ENCODE measurements at places on chromosomes 6 and 20. TPM values are rescaled to one million over a fixed set of nuclear protein-coding genes. Genes with fewer than 3 reads are reported as not detected.

GRCh38 chr20:19588241-19588640 lies 169.8 kb upstream of the RIN2 start:
- H3K36me3 ChIP-seq = no peaks in the 10 kb centered on the region
- H3K4me1 ChIP-seq = no peaks in the 10 kb centered on the region
- H3K27me3 ChIP-seq = 0 out of 2 replicates have a peak, but pooled peaks cover 3% of the 10 kb centered on the region
- no peak for DNase-seq

GRCh38 chr20:33862709-33863403 lies 51.7 kb downstream of the CHMP4B start:
- peak; percentile 74 for DNase-seq
- no peaks in the 10 kb centered on the region for H3K4me1 ChIP-seq
- no peaks in the 10 kb centered on the region for H3K27me3 ChIP-seq
- H3K4me3 ChIP-seq = peak overlapping the region; percentile 51
- H3K36me3 ChIP-seq = no peaks in the 10 kb centered on the region

- H3K4me3 ChIP-seq = no peak overlapping the region
- H3K36me3 ChIP-seq = no peaks in the 10 kb centered on the region
- no peak for DNase-seq
- H3K27ac ChIP-seq = no peak overlapping the region
- no peaks in the 10 kb centered on the region for H3K4me1 ChIP-seq
- no peaks in the 10 kb centered on the region for H3K27me3 ChIP-seq
Measured at GRCh38 chr6:93746892-93747291, 327.5 kb upstream of the EPHA7 start.

DNA sequence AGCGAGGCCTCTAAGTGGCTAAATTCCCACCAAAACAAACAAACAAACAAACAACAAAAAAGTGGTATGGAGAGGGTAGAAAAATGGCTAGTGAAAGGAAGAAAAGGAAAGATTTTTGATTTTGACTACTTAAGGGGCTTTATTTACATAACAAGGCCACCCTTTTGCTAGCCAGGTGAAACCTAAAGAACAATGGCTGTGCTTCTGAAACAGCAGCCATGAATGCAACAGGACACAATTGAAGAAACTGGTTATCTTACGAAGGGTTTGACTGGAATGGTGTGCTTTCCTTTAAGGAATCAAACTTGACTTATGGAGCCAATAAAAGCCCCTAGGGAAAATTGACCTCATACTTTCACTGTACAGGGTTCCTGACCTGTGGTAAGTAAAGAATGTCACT lies 68.9 kb downstream of the ERMARD start:
- H3K4me3 ChIP-seq = no peak overlapping the region
- no peaks in the 10 kb centered on the region for H3K4me1 ChIP-seq
- DNase-seq = no peak
- H3K36me3 ChIP-seq = no peaks in the 10 kb centered on the region
- H3K27me3 ChIP-seq = peaks cover 5% of the 10 kb centered on the region

DNA sequence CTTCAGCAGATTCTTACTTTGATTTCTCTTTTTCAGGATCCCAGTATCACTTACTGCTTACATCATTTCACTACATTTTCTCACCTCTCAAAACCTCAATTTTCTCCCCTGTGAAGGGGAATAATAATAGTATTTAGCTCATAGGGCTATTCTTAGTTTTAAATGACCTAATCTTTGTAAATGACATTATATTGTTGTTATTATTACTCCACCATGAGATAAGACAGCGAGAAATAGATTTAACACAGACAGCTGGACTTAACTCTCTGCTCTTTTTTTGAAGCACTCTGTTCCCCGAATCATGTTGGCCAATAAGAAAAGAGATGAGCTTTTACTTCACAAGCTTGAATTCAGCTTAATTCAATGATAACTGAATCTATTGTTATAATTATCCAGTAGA lies 108.5 kb upstream of the QKI start:
- H3K4me1 ChIP-seq = no peaks in the 10 kb centered on the region
- no peaks in the 10 kb centered on the region for H3K27me3 ChIP-seq
- no peak overlapping the region for H3K27ac ChIP-seq
- no peak overlapping the region for H3K4me3 ChIP-seq

DNA sequence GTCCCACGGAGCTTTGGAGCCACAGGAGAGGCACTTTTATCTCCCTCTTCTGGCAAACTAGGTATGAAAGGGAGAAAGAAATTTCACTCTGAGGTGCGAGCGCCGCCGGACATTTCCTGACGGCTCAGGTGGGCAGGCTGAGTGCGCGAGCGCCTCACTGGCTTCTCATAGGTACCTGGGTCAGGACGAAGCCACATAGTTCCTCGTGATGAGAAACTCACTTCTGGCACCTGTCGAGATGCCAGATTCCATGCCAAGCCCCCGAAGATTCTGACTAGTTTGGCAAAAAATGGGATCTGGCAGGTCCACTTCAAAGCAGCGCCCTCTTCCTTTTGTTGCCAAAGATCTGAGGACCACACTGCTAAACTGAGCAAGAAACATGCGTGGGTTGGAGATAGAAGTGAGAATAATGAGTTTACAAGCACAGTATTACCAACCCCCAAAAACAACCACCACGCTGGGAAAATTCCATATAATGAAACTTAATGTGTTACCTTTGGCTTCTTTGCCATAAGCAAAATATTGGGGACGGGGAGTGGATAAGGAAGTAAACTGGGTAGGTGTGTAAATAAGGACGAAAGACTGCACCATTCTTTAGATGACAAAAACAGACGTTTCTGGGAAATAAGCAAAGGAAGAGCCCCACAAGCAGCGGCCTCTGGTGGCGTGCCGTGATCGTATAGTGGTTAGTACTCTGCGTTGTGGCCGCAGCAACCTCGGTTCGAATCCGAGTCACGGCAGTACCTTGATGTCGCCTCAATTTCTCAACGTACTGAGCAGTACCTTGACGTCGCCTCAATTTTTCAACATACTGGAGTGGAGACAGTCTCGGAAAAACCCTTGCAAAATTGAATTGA lies 89.8 kb upstream of the PRSS16 start:
- H3K4me3 ChIP-seq = peak overlapping the region; percentile 74
- peak; percentile 81 for DNase-seq
- no peaks in the 10 kb centered on the region for H3K36me3 ChIP-seq
- 0 out of 2 replicates have a peak, but pooled peaks cover 2% of the 10 kb centered on the region for H3K4me1 ChIP-seq

GRCh38 chr6:142167071-142167470 lies 20.0 kb downstream of the VTA1 start:
- no peaks in the 10 kb centered on the region for H3K27me3 ChIP-seq
- H3K4me1 ChIP-seq = no peaks in the 10 kb centered on the region
- no peak overlapping the region for H3K27ac ChIP-seq

DNA sequence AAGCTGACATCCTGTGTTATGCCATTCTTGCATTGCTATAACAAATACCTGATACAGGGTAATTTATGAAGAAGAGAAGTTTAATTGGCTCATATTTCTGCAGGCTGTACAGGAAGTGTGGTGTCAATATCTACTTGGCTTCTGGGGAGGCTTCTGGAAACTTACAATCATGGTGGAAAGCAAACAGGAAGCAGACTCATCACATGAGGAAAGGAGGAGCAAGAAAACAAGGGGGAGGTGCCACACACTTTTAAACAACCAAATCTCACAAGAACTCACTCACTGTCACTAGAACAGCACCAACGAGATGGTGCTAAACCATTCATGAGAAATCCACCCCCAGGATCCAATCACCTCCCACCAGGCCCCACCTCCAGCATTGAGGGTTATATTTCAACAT lies 143.1 kb upstream of the GGTLC1 start:
- no peaks in the 10 kb centered on the region for H3K36me3 ChIP-seq
- no peak overlapping the region for H3K27ac ChIP-seq
- H3K27me3 ChIP-seq = no peaks in the 10 kb centered on the region
- no peak for DNase-seq

DNA sequence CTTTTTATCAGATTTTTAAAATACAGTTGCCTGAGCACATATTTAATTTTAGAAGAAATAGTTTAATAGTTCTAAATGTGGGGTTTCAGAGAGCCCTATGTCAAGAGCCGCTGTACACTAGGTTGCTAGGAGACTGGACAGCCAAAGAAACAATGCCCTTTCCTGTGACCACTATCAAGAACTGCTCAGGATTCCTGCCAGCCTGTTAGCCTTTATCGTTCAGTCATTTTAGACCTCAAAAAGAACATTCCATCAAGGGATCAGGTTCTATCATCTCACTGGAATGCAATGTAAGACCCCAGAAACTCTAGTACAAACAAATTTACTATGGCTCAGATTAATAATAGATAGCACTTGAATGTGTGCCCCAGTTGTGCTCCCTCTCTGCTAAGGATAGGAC lies 181.2 kb upstream of the CCN2 start:
- H3K36me3 ChIP-seq = no peaks in the 10 kb centered on the region
- peak; percentile 53 for DNase-seq
- H3K27ac ChIP-seq = peak overlapping the region; percentile 99
- no peaks in the 10 kb centered on the region for H3K27me3 ChIP-seq

- no peaks in the 10 kb centered on the region for H3K27me3 ChIP-seq
- peak overlapping the region; percentile 37 for H3K4me3 ChIP-seq
- H3K4me1 ChIP-seq = peaks cover 70% of the 10 kb centered on the region
- peak; percentile 83 for DNase-seq
- 0 out of 2 replicates have a peak, but pooled peaks cover 3% of the 10 kb centered on the region for H3K36me3 ChIP-seq
Measured at GRCh38 chr6:117498159-117498558, 15.7 kb downstream of the DCBLD1 start.

- peaks cover 16% of the 10 kb centered on the region for H3K4me1 ChIP-seq
- no peak overlapping the region for H3K4me3 ChIP-seq
Measured at GRCh38 chr6:109308018-109308492, 74.2 kb downstream of the CD164 start.

DNA sequence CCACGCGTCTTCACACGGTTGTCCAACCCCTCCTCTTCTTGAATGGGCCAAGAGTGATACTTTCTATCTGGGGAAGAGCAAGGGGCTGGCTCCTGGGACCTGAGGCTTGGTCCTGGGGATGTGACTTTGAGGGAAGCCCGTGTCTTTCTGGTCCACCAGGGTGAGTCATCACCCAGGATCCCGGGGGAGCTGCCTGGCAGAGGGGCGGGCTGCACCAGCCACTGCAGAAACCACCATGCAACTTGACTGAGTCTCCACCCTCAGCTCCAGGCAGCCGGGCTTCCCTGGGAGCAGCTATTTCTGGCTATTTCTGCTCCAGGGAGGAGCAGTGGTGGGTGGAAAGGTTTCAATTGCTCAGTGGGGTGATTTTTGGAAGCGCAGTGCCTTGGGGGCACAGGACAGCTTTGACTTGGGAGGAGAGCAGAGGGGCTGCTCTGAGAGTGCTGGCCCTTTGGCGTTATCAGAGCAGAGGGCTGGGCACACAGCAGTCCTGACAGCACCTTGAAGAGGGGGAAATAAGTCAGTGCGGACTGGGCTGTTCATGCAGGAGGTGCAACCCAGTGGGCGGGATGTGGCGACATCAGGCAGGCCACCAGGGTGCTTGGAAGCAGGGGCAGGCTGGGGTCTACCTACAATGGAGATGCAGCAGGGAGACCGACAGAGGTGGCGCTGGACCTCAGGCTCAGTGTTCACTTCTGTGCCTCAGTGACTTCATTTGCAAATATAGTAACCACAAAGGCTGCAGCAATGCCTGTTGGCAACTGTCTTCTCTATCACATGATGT lies 45.1 kb upstream of the FAM83D start:
- peaks cover 34% of the 10 kb centered on the region for H3K27me3 ChIP-seq
- no peaks in the 10 kb centered on the region for H3K4me1 ChIP-seq
- H3K4me3 ChIP-seq = no peak overlapping the region
- no peaks in the 10 kb centered on the region for H3K36me3 ChIP-seq
- DNase-seq = no peak
- no peak overlapping the region for H3K27ac ChIP-seq

DNA sequence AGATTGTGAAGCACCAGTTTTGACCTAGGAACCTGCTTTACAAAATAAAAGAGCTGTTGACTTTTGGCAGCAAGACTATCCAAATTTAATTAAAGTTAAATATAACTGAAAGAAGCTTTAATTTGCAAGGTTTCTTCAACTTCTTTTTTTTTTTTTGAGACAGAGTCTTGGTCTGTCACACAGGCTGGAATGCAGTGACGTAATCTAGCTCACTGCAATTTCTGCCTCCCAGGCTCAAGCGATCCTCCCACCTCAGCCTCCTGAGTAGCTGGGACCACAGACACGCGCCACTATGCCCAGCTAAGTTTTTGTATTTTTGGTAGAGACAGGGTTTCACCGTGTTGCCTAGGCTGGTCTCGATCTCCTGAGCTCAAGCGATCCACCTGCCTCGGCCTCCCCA lies 13.7 kb upstream of the CSE1L start:
- H3K27ac ChIP-seq = no peak overlapping the region
- H3K4me1 ChIP-seq = peaks cover 9% of the 10 kb centered on the region
- no peak overlapping the region for H3K4me3 ChIP-seq
- peaks cover 27% of the 10 kb centered on the region for H3K36me3 ChIP-seq

DNA sequence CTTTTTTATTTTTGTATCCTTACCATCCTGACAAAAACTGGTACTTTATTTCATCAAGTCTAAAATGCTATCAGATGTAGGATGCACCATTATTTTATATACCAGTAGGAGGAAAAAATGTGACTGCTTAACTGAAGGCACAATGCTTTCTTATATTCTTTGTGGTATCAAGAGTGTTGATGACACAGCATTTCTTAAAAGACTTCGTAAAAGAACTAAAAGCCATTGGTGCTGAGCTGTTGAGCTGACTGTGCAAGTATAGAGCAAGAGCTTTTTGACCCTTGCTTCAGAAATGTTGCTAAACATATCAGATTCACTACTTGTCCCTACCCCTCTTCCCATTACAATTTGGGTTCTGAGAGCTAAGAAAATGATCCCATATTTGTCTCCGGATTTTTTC lies 17.5 kb downstream of the SF3B5 start:
- H3K4me1 ChIP-seq = no peaks in the 10 kb centered on the region
- H3K36me3 ChIP-seq = no peaks in the 10 kb centered on the region
- H3K27me3 ChIP-seq = no peaks in the 10 kb centered on the region

- H3K4me1 ChIP-seq = peaks cover 5% of the 10 kb centered on the region
- DNase-seq = peak; percentile 91
- H3K27ac ChIP-seq = peak within 1 kb of the TSS; percentile 50
- H3K4me3 ChIP-seq = peak within 1 kb of the TSS; percentile 71
Measured at GRCh38 chr6:13487122-13488014, at the start of gene GFOD1. Gene GFOD1 (minus strand): TSS chr6:13487600. CDS start chr6:13486890, 710 bp downstream.

- H3K4me1 ChIP-seq = peaks cover 9% of the 10 kb centered on the region
- H3K27me3 ChIP-seq = no peaks in the 10 kb centered on the region
- peak overlapping the region; percentile 73 for H3K27ac ChIP-seq
- DNase-seq = peak; percentile 63
- peak overlapping the region; percentile 87 for H3K4me3 ChIP-seq
- no peaks in the 10 kb centered on the region for H3K36me3 ChIP-seq
Measured at GRCh38 chr6:31495580-31495979, 2.4 kb upstream of the MICB start.

BANF2 gene
- not detected for total RNA-seq

LST1 gene
- total RNA-seq = not detected

GFOD1 gene
- 0.97 TPM for total RNA-seq

EEF1A1 gene
- total RNA-seq = 13,436 TPM

ENTPD6 gene
- 46.4 TPM for total RNA-seq

RSPO3 gene
- total RNA-seq = 0.13 TPM

TCF15 gene
- total RNA-seq = not detected

EPPIN gene
- total RNA-seq = not detected

LPA gene
- total RNA-seq = not detected

Measured in GM23248 (cell line).